Activated CD4-positive, alpha-beta memory T cell treated with anti-CD3 and anti-CD28 coated beads for 36 hours (primary cell): ENCODE measurements at places on chromosomes 7 and 10. TPM values are rescaled to one million over a fixed set of nuclear protein-coding genes. Genes with fewer than 3 reads are reported as not detected.

Gene CDK14
- not detected for total RNA-seq

DNA sequence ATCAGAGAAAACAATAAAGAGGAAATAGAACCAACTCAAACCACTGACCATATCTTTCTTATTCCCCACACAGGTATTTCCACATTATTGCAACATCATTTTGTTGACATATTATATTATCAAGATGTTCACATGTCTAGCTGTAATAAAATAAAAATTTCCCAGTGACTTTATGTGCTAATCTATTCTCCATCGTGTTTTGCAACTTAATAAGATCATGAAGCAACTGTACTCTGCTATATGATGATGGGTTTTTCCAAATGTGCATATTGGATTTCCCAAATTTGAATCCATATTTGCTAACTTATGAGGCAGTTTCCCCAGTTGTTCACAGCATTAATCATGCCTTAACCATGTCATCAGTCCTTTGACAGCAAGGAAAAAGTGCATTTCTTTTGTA lies 127.8 kb downstream of the ITGB8 start:
- no peaks in the 10 kb centered on the region for H3K27me3 ChIP-seq
- H3K4me1 ChIP-seq: no peaks in the 10 kb centered on the region
- no peak for DNase-seq
- H3K27ac ChIP-seq: no peak overlapping the region
- H3K36me3 ChIP-seq: no peaks in the 10 kb centered on the region

- DNase-seq: no peak
- no peak overlapping the region for H3K27ac ChIP-seq
- H3K36me3 ChIP-seq: no peaks in the 10 kb centered on the region
Measured at GRCh38 chr7:30880125-30880720, 31.4 kb upstream of the AQP1 start.

Gene AUTS2
- 4.0 TPM for total RNA-seq

Gene UTF1
- total RNA-seq: not detected

DNA sequence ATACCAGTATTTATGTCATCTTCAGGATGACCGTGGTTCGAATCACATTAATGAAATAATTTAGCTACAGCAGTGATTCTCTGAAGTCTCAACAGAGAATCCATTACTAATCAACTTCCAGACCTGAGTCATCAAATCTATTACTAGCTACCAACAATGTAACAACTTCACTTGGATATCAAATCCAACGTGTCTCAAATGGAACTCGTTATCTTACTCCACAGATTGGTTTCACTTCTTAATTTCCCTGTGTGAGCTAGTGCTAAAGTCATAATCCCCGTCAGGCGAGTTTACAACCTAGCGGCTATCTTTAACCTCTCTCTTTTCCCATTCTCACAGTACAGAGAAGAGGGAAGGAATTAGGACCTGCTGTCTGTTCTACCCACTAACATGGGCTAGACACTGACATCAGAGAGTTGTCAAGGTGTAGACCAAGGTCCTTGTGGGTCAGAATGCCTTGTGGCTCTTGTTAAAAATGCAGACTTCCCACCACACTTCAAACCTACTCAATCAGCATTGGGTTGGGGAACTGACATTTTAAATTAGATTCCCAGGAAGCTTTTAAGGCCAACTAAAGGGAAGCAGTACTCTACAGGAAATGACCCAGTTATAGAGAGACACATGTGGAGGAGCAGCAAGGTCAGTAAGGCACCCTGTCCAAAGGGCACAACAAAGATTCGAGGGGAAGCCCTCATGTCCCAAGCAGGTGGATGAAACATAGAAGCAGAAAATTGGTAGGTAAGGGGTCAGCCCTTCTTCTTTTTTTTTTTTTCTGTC lies 57.3 kb upstream of the GSAP start:
- H3K27me3 ChIP-seq: no peaks in the 10 kb centered on the region
- no peak for DNase-seq
- H3K4me1 ChIP-seq: no peaks in the 10 kb centered on the region
- no peak overlapping the region for H3K4me3 ChIP-seq
- H3K27ac ChIP-seq: no peak overlapping the region

- DNase-seq: no peak
- H3K36me3 ChIP-seq: no peaks in the 10 kb centered on the region
- H3K27me3 ChIP-seq: peaks cover 6% of the 10 kb centered on the region
- no peak overlapping the region for H3K4me3 ChIP-seq
- H3K27ac ChIP-seq: no peak overlapping the region
- H3K4me1 ChIP-seq: no peaks in the 10 kb centered on the region
Measured at GRCh38 chr10:123639131-123639530, 27.0 kb upstream of the GPR26 start.

Gene PRF1
- 32.4 TPM for total RNA-seq

- H3K4me1 ChIP-seq: no peaks in the 10 kb centered on the region
- no peaks in the 10 kb centered on the region for H3K36me3 ChIP-seq
- H3K4me3 ChIP-seq: no peak overlapping the region
- H3K27ac ChIP-seq: no peak overlapping the region
- H3K27me3 ChIP-seq: peaks cover 25% of the 10 kb centered on the region
Measured at GRCh38 chr7:116828281-116828680, 34.1 kb upstream of the CAPZA2 start.

Gene ANXA8
- total RNA-seq: not detected

DNA sequence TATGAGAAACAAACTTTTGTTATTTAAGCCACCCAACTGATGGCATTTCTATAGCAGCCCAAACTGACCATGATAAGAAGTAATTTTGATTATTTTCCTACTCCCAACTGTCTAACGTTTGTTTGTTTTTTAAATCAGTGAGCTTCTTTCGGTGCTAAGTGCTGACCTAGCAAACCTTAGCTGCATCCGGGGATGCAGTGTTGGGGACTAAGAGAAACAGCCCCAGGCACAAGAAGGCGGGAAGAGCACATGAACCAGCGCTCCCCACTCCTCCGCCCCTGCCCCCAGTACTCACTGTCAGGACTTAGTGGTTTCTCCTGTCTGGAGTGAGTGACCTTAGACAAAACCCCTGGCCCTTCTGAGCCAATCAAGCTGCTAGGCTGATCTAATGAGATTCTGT lies 168.8 kb downstream of the CALN1 start:
- no peaks in the 10 kb centered on the region for H3K36me3 ChIP-seq
- no peak for DNase-seq
- H3K27me3 ChIP-seq: no peaks in the 10 kb centered on the region

Gene UNCX
- not detected for total RNA-seq

Gene LLCFC1
- not detected for total RNA-seq

DNA sequence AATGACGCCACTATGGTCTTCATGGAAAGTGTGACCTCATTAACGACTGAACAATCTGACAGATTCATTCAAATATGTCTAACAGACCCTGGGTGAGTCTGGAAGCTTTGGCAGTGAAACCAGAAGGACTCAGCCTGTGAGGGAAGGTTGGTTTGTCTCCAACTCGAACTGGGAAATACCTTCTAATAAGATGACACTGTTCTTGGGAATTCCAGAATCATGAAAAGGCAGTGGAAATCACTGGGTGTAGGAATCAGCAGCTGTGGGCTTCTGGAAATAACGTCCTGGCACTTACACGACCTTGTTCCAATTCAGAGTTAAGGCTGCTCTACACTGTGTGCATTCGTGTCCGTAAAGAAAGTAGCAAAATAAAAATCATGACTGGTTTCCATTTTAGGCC lies 75.1 kb downstream of the DGKI start:
- peaks cover 2% of the 10 kb centered on the region for H3K27me3 ChIP-seq
- no peak for DNase-seq
- H3K27ac ChIP-seq: no peak overlapping the region
- H3K36me3 ChIP-seq: no peaks in the 10 kb centered on the region

GRCh38 chr7:8208816-8209215 lies 53.2 kb downstream of the ICA1 start:
- H3K27me3 ChIP-seq: no peaks in the 10 kb centered on the region
- no peak overlapping the region for H3K27ac ChIP-seq
- H3K36me3 ChIP-seq: no peaks in the 10 kb centered on the region
- no peak for DNase-seq

DNA sequence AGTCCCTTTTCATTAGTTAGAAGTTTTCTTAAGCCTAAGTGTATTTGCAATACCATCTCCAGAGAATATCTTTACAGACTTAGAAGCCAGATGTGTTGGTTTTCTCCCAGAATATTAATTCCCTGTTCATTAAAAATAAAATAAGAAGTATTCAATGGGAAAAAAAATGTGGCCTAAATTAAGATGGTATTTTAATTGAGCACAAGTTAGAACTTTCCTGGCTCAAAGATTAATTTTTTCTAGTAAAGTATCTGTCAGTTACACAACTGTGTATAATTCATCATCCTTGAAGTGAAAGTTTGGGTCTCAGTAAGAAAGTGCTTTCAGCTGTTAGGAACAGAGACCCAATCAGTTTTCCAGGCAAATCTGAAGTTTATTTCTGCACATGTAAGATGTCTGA lies 1179.5 kb upstream of the C7orf33 start:
- DNase-seq: no peak
- H3K4me1 ChIP-seq: no peaks in the 10 kb centered on the region
- no peak overlapping the region for H3K4me3 ChIP-seq

DNA sequence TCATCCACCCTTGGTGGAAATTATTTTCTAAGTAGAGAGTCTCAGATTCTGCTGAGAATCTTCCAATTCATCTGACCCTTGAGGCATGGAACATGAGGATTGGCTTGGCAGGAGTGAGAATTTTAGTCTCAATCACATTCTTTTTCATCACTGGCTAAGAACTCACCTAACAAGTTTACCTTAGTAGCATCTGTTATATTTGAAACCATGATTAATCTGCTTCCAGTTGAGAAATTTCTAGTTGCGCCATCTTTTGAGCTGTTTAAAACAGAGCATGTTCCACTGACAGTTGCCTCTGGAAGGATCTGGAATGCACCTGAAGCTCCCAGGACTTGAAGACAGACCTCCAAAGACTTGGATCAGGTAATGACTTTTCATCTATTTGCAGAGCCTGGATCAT lies at the start of gene LIPK:
Gene LIPK (plus strand): TSS at position 292 of the 400 bp plus-strand sequence. CDS start 18,295 bp downstream, outside the sequence.
- no peak for DNase-seq
- H3K4me3 ChIP-seq: no peak within 1 kb of the TSS
- peaks cover 4% of the 10 kb centered on the region for H3K27me3 ChIP-seq
- peaks cover 14% of the 10 kb centered on the region for H3K4me1 ChIP-seq
- no peak within 1 kb of the TSS for H3K27ac ChIP-seq

DNA sequence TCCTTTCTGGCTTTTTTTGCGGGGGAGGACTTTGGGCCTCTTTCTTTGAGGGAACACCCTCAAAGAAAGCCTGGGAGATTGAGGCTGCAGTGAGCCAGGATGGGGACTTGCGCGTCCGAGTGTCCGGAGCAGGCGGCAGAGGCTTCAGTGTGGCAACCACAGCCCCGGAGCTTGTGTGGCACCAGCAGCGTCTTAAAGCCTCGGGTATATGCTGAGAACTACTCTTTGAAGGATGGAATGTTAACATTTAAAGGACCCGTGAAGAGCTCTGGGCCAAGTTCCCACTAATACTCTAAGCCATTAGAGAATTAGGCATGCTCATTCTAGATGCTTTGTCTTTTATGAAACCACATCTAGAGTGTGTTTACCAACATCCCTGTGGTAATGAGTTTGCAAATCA lies 168.2 kb downstream of the SEPTIN7 start:
- no peak overlapping the region for H3K27ac ChIP-seq
- H3K4me3 ChIP-seq: no peak overlapping the region
- H3K27me3 ChIP-seq: peaks cover 26% of the 10 kb centered on the region
- H3K36me3 ChIP-seq: no peaks in the 10 kb centered on the region

Gene NEUROD6
- not detected for total RNA-seq

DNA sequence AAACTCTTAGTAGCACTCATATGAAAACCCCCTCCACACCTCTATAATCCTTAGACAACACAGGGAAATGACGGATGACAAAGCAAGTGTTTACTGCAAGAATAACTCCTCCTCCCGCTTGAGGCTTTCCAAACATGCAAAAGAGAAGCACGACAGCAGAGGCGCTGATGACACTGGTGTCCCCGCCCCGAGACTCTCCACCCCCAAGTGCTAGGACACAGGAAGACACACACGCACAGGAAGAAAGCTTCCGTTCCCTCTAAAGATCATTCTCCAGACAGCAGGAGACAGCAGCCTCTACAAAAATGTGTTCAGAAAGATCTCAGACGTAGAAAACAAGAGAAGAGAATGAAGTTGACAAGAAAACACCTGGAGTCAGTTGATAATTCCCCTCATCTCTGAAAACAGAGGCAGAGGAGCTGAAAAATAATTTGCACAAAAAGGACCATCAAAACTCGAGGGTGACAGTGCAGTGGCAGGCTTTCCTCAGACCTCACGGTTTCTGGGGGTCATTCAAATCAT lies 90.2 kb downstream of the DLG5 start:
- peaks cover 22% of the 10 kb centered on the region for H3K4me1 ChIP-seq
- H3K4me3 ChIP-seq: peak overlapping the region; percentile 21
- H3K36me3 ChIP-seq: no peaks in the 10 kb centered on the region
- DNase-seq: peak; percentile 85

GRCh38 chr7:11319491-11320274 lies 346.0 kb downstream of the PHF14 start:
- H3K4me1 ChIP-seq: no peaks in the 10 kb centered on the region
- H3K36me3 ChIP-seq: no peaks in the 10 kb centered on the region
- no peak for DNase-seq
- no peak overlapping the region for H3K4me3 ChIP-seq
- H3K27ac ChIP-seq: no peak overlapping the region
- peaks cover 2% of the 10 kb centered on the region for H3K27me3 ChIP-seq

Gene OR2A12
- not detected for total RNA-seq

GRCh38 chr7:90599892-90600555 lies 3.9 kb downstream of the CDK14 start:
- no peak for DNase-seq
- H3K36me3 ChIP-seq: no peaks in the 10 kb centered on the region
- no peak overlapping the region for H3K4me3 ChIP-seq
- peaks cover 12% of the 10 kb centered on the region for H3K4me1 ChIP-seq
- H3K27me3 ChIP-seq: peaks cover 44% of the 10 kb centered on the region

DNA sequence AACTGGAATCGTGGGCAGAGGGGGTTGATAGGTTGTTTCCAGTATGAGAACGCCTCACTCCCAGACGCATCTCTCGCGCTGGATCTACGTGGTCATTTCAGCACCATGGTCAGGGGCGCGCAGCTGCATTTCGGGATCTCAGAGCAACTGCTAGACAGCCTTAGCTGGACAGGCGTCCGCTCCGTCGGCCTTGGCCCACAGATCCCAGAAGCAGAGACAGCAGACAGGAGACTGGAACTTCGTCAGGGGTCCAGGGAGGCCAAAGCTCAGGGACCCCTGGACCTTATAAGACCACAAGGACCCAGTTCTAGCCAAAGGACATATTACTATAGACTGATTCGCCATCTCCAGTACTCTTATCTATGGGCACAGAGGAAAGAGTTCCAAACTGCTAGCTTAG lies 5.3 kb downstream of the NEUROG3 start:
- peaks cover 5% of the 10 kb centered on the region for H3K4me1 ChIP-seq
- no peaks in the 10 kb centered on the region for H3K36me3 ChIP-seq
- peak; percentile 61 for DNase-seq
- H3K4me3 ChIP-seq: no peak overlapping the region
- peaks cover 70% of the 10 kb centered on the region for H3K27me3 ChIP-seq
- H3K27ac ChIP-seq: no peak overlapping the region

GRCh38 chr7:22051886-22052673 lies 106.4 kb upstream of the CDCA7L start:
- no peaks in the 10 kb centered on the region for H3K4me1 ChIP-seq
- no peaks in the 10 kb centered on the region for H3K36me3 ChIP-seq
- DNase-seq: no peak
- no peak overlapping the region for H3K4me3 ChIP-seq
- H3K27ac ChIP-seq: no peak overlapping the region
- H3K27me3 ChIP-seq: peaks cover 14% of the 10 kb centered on the region

Gene ARMC3
- total RNA-seq: not detected
